ENCODE measurements at places on chromosomes 3 and 15.

DNA sequence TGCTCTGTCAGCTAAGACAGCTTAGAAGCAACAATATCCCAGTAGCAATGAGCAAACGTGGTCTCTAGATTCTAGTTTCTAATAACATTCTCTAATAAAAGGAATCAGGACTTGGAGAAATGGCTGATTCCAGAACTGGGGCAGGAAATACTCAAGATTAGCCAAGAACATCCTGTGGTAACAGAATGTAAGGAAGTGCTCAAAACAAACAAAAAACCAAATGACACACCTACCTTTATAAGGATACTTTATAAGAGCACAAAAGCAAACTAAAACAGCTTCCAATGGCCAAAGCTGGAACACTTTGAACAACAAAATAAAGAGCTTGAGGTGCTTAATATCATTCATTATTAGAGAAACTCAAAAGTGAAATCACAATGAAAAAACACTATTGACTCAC lies 33.1 kb upstream of the EIF5A2 start:
- DNase-seq: no peak

GRCh38 chr3:106004826-106005225 lies 136.0 kb upstream of the CBLB start:
- no peak for DNase-seq

DNA sequence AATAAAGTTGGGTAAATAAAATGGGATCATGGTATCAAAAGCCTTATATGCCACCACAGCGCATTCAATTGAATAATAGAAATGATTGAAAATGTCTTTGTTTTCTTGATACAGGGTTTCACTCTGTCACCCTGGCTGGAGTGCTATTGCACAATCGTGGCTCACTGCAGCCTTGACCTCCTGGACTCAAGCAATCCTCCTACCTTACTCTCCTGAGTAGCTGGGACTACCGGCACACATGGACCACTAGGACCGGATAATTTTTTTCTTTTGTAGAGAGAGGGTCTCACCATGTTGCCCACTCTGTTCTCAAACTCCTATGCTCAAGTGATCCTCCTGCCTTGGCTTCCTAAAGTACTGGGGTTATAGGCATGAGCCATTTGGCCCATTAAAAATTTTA lies 33.8 kb upstream of the BBX start:
- no peak for DNase-seq

GRCh38 chr15:48016865-48017264 lies 103.9 kb upstream of the SLC24A5 start:
- DNase-seq: no peak

DNA sequence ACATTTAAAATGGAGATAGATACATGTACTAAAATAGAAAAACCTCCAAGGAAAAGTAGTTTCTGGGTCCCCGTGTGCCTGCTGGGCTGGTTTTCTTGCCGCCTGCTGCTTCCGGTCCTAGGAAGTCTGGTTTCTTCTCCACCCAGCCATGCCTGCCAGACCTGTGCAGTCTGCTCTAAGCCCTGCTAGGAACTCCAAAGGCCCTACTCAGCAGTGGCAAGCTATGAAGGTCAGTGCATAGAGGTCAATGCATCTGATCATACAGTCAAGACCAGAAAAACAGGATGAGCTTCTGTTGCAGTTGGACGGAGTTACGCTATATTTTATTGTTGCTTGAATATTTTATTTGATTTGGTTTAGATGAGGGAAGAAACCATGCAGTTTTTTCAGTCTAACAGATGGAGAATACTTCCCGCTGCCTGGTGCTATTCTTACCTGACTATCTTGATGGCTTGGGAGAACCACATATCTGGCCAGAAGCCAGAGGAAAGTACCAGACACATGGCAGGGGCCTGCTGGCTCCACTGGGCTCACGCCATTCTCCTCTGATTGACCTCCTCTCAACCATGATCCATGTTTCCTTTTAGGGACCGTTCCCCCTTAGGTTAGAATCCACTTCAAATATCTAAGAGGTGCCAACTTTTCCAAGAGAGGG lies 226.8 kb upstream of the ST8SIA2 start:
- no peak for DNase-seq

DNA sequence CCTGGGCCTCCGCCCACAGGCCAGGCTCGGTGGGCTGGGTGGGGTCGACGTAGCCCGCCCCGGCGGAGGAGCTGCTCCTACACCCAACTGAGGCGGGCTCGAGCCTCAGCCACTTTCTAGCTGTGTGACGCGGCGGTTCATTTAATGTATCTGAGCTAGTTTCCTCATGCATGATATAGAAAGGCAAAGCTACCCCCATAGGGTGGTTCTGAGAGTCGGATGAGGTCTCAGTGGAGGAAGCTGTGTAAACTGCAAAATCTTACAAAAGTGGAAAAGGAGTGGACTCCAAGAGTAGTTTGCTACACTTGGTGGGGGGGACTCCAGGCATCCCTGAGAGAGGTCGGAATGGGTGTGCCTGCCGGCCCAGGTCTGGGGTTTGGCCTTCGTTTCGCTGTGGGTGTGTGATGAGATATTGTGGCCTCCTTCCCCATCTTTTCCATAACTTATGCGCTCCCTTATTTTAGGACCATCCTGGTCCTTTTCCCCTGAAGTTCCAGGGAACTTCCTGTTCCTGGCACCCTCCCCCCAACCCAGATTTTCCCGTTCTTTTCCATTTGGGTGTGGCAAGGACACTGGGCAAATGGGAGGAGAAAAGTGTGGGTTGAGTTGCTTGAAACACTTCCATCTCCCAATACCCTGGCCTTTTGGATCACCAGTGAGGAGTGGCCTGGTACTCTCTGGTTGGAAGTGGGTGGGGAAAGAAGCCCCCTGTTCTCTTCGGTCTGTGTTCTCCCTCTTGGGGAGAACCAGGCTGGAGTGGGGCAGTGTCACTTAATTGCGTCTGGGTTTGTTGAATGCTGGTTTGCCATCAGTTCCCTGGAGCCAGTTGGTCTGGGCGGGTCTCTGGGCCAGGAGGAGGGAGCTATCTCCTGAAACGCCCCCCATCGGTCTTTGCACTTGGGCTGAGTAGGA lies 1.1 kb downstream of the PDIA5 start:
- no peak for DNase-seq

DNA sequence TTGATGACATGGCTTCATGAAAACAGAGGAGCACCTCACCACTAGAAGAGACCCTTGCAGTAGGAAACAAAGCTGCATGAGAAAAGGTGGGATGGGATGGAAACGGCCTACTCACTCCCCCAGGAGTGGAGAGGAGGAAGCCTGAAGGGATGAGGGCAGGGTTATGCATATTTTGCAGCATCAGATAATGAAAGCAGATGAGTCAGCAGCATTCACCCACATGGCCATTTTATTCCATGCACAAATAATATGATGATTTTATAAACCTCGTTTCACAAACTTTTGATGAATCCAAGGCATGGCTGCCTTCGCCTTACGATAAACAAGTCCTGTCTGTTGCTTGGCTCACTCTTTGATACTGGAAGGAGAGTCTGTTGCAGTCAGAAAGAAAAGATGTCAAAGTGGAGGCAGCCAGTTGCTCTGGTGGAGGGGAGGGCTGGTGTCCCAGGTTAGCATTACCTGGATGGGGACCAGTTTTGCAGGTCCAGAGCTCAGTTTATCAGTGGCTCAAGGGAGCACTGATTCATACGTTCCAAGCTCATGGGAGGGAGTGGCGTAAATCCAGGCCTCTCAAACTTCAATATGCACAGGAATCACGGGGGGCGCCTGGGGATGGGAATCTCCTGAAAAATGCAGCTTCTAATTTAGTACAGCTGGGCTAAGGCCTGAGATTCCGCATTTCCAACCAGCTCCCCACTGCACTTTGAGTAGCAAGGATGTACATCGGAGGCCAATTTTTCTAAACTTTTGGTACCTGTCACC lies 9.2 kb upstream of the EHD4 start:
- no peak for DNase-seq

DNA sequence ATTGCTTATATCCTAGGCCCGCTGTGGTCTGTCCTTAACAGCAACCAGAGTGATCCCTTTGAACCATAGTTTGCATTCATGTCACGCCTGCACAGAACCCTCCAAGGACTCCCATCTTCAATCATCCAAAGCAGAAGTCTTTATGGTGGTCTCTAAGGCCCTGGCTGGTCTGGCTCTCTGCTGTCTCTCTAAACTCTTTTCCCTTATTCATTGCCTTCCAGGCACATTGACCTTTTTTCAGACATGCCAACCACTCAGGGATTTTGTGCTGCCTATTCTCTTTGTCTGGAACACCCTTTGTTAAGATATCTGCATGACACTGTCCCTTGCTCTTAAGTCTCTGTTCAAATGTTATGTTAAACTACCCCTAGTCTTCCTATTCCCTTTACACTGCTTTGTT lies 21.9 kb upstream of the ZBTB47 start:
- DNase-seq: no peak

DNA sequence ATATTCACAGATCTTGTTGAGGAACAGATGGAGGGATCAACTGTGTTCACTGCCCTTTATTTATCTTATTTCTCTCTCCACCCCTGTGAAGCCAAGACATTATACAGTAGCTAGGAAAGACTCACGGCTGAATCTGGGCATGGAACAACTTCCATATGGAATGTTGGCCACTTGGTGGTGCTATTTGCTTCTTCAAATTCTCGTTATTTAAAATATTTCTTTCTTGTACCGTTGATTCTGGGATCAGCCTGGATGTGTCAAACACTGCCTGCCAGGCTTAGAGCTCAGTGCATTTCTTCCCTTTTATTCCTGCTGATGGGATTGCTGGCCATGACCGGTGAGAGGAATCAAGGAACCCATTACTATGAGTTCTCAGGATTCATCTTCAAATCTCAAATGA lies 17.5 kb upstream of the GASK1A start:
- DNase-seq: no peak

- DNase-seq: no peak
Measured at GRCh38 chr3:195697582-195698324, 23.0 kb upstream of the MUC20 start.

- no peak for DNase-seq
Measured at GRCh38 chr3:16514755-16515353, 1.4 kb upstream of the RFTN1 start.

GRCh38 chr15:55461447-55461846 lies 46.6 kb downstream of the DNAAF4 start:
- DNase-seq: no peak

DNA sequence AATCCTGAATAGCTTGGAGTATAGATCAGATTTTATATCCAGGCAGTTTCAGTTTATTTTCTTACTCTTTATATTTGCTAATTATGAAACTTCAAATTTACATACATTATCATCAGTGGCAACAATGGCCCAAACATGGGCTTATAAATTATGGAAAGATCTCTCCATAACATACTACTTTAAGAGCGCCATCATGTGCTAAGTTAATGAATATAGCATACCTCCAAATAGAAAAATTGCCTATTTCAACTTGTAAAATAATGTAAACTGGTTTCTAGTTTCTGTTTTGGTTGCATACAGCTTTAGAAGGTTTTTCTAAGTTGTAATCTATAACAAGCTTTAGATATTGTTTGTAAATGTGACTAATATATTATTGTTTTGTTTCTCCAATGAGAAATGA lies 531.3 kb upstream of the UBE2E2 start:
- no peak for DNase-seq

DNA sequence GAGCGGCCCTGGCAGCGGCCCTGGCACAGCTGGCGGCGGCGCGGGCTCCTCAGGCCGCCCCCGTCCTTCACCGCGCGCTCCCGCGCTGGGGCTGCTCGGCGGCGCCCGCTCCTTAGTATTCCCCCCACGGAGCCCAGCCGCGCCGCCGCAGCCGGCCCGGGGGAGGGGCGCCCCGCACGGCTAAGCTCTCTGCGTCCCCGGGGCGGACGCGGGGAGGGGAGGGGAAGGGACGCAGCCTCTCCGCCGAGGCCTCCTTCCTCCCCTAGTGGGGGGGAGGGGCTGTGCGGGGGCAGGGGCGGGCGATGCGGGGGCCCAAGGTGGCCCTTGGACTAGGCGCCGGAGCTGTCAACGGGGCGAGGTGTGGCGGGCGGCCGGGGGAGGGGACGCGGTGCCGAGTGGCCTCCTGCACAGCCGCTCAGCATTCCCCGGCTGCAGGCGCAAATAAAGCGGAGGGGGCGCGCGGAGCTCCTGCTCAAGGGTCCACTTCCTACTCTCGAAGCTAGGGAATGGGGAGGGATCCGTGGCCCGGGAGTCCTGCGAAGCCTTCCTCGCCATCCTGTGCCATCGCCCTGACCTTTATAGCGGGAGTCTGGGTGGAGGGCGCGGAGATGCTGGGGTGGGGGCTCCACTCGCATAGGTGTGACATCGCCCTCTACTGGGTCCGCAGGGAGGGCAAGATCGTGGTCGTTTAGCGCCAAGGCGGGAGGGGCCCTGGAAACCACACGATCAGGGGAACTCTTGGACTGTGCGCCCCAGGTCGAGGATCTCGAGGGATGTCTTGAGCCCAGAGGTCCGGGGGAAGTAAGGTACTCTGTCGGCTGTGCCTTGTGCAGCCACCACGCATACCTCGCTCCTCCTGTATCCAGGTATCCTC lies 22.2 kb downstream of the EPHB3 start:
- DNase-seq: no peak

All from amygdala (tissue), 56 donors.